Stimulated activated naive CD4-positive, alpha-beta T cell treated with Interleukin-2 at 50 U/mL for 16 hours (primary cell): ENCODE measurements at places on chromosomes 11 and 22.
A peak's percentile ranks its signal among the peaks of the same experiment; 100 is the strongest.

- DNase-seq: peak; percentile 44
Observed at GRCh38 chr22:37544955-37545702, 15.2 kb upstream of the CDC42EP1 start.

DNA sequence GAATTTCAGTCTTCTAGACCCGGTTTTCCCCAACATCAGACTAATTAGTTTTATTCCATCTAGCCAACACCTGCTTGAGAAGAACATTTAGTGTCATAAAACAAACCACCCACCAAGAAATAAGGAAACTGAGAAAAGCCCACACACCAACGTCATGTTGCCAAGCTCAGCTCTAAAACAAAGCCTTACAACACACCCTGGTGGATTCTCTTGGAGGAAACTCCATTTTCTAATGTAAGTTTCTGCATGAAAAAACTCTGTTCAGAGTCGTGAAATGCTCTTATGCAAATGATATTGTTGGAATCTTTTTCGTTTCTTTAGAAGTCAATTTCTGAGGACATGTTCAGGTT, 105.0 kb upstream of the RAG2 start:
- no peak for DNase-seq

GRCh38 chr11:105609832-105610781, at the start of gene GRIA4:
GRIA4 (plus strand) TSS chr11:105610073; CDS start chr11:105610998, 925 bp downstream.
- no peak for DNase-seq

- DNase-seq: no peak
Observed at GRCh38 chr11:110486156-110486555, 56.4 kb downstream of the FDX1 start.

- no peak for DNase-seq
Observed at GRCh38 chr22:30538280-30538679, 8.3 kb downstream of the SEC14L6 start.

GRCh38 chr22:46047226-46047625, 70.3 kb upstream of the WNT7B start:
- no peak for DNase-seq

- peak; percentile 59 for DNase-seq
Observed at GRCh38 chr11:22624742-22625447, 728 bp downstream of the FANCF start.

DNA sequence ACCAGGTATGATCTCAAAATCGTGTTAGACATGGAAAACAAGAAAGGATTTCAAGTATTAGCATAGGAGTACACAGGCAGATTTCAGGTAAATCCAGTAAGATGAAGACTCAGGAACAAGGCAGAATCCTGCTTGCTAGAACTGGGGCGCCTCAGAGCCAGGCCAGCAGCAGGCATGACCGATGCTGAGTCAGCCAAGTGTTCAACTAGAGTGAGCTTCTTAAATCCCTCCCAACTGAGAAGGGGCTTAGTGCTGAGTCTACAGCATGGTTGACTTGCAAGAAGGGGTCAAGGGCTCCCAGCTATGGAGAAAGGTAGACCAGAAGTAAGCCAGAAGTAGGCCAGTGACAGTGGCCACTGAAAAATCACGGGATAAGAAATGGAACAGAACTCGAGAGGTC, 12.4 kb downstream of the GRAP2 start:
- DNase-seq: no peak

DNA sequence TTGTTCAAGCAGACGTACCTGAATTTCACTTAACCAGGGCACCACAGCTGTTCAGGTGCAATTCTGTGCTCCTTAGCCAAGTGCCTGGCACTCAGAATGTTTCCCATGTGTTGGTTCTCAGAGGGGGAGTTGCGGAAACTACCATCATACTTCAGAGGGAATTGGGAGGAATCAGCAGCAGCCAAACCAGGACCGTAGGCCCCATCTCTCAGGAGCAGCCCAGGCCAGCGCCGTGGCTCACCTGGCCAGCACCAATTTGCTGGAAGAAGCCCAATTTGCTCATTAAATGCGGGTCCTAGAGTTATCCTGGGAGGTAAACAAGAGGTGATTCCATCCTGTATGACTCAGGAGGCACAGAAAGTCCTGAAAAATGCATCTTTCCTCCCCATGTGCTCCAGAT, 435.4 kb downstream of the BRD1 start:
- no peak for DNase-seq

DNA sequence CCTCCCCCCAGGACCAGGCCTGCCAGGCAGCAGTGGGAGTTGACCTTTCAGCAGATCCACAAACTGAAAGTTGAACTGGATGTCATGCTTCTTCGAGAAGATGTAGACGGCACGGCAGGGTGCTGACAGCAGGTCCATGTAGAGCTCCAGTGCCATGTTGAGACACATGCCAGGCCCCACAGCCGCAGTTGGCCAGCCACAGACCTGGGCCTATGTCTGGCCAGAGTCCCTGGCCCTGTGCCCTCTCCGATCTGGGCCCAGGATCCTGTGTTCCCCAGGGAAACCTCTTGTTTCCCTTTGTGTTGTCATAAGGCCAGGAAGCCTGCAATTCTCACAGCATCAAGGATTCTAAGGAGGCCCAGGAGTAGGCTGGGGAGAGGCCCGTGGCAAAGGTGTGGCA, at the start of gene GSTT4:
Gene GSTT4 (minus strand): TSS at position 253 of the 400 bp plus-strand sequence. CDS start 97 bp downstream, at position 156.
- no peak for DNase-seq

DNA sequence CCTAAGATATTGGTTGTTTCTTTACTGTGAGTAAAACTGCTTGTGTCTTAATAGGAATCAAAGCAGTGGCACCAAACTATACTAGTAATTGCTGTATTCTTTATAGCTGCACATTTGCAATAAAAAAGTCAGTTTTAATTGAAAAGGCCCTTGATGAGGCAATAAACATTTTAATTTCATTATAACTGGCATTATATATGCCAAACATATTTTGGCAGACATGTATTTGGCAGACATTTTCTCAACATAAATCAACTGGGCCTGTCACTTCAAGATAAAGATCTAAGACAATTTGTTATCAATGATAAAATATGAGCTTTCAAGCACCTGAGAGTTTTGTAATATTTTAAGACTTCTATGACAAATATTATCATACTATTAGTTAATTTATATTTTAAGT, 245.7 kb downstream of the SBF2 start:
- no peak for DNase-seq

DNA sequence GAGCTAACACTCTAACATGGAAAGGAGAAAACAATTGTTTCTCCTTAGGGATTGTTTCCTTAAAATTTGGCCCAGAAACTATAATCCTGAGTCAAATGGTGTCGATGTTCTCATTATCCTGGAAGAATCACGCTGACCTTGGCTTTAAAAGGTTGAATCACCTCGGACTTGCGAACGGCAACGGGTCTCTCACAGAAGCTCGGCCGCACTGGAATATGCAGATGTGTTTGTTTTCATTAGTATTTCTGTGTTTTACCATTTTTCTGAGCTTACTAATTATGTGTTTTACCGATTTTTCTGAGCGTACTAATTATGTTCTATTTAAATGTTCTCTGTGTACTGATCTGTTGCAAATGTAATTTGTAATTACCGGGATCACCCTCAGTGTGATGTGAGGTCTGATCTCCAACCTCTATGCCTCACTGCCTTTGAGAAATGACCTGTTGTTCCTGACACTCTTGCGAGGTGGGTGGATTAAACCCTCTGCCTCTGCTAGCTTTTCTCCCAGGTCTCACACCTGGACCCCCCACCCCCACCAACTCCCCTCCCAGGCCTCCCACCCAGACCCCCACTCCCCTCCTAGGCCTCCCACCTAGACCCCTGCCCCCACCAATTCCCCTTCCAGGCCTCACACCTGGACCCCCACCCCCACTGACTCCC, 38.3 kb upstream of the BRSK2 start:
- DNase-seq: no peak

GRCh38 chr11:120608760-120609211, 97.2 kb downstream of the GRIK4 start:
- DNase-seq: no peak

- DNase-seq: no peak
Observed at GRCh38 chr11:117160826-117161225, 16.7 kb downstream of the PAFAH1B2 start.

- no peak for DNase-seq
Observed at GRCh38 chr22:45515676-45516075, 13.0 kb downstream of the FBLN1 start.

GRCh38 chr11:91158297-91158696, 935.4 kb upstream of the CHORDC1 start:
- no peak for DNase-seq

DNA sequence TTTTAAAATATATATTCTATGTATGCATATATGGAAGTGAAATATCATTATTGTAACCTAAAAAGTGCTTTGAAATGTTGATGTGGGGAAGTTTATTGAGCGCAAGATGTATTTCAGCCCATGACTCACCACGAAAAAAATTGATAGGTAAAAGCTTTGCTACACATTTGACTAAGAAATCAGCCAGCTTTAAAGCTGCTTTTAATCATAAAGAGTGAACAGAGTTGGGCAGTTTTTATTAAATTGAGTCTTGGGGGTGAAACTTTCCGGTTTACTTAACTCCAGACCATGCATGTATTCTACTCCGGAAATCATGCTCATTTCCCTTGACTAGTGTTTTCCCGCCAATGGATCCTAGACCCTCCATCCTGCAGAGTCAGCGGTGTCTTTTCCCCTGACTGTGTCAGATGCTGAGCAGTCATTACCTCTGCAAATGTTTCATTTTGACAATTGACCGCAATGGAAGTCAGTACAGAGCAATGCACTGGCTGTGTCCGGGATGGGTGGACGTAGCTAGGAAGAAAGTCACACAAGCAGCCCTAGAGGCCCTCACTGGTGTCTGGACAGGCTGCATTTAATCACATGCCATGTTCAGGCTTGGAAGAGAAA, 47.2 kb upstream of the MPEG1 start:
- no peak for DNase-seq

DNA sequence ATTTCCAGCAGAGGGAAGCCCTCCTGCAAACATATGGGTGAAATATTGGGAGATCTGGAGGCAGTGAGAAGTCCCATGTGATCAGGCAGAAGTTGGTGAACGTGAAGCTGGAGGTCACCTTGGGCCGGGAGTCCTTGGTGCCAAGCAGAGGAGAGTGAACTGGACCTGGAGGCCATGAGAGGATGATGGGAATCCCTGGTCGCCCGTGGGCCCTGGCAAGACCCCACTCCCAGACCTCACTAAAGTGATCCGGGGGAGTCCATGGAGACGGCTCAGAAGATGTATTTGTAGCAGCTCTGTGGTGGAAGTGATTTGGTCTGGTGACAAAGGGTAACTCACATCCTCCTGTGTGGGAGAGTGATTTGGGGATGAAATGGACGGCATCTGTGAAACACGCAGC, 71.0 kb downstream of the ARHGAP8 start:
- DNase-seq: no peak

- no peak for DNase-seq
Observed at GRCh38 chr22:28743852-28744251, 2.0 kb downstream of the HSCB start.

DNA sequence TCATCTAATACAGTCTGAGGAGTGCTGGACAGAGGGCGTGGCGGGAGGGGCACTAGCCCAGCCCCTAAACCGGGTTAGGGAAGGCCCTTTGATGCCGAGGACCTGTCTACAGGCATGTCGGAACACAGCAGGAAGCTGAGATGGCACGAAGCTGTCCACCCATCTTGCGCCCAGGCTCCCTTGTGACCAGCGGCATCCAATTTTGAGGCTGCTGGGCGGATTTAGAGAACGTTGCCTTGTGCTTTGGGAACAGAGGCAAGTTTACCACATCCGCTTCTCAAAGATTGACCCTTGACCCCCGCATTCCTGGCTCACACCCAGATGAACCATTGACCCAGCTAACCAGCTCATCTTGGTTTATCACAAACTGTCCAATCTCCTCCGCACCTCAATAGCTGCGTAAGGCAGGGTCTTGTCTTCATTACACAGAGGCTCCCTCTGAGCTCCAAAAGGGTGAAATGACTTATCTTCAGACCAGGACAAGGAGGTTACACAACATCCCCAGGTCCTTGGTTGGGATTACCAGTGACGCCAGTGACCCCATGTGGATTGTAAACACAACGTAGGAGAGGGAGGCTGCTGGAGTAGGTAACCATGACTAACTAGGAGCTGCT, 4.5 kb downstream of the FAM83F start:
- no peak for DNase-seq

GRCh38 chr22:41249442-41249841, 8.7 kb upstream of the CHADL start:
- no peak for DNase-seq

GRCh38 chr11:119473901-119474681, 51.1 kb upstream of the THY1 start:
- DNase-seq: no peak

DNA sequence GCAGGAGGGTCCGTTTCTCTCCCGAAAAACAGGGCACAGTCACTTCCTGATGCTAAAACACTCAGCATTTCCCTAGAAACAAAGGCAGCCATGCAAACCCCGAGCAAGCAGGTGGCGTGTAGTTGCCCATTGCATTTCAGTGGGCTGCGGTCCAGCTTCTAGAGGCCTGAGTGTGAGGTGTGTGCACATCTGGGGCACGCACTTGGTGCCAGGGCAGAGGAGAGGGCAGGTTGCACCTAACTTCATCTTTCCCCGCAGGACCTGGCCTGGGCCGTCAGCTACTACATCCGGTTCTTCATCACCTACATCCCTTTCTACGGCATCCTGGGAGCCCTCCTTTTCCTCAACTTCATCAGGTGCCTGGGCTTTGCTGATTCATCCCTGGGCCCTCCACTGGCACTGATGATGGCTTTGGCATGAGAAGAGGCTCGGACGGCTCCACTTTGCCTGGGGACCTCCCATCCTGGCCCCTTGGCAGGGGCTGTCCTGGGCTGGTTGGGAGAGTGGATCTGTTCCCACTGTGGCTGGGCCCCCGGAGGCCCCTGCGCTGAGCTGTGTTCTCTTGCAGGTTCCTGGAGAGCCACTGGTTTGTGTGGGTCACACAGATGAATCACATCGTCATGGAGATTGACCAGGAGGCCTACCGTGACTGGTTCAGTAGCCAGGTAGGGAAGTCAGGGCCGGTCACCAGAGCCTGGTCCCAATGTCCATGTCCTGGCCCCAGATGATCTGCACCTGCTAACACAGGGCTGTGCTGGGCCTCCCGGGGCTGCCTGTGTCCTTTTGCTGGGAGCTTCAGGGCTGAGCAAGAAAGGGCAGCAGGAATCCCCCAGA, 28.4 kb downstream of the FADS3 start:
- DNase-seq: no peak

DNA sequence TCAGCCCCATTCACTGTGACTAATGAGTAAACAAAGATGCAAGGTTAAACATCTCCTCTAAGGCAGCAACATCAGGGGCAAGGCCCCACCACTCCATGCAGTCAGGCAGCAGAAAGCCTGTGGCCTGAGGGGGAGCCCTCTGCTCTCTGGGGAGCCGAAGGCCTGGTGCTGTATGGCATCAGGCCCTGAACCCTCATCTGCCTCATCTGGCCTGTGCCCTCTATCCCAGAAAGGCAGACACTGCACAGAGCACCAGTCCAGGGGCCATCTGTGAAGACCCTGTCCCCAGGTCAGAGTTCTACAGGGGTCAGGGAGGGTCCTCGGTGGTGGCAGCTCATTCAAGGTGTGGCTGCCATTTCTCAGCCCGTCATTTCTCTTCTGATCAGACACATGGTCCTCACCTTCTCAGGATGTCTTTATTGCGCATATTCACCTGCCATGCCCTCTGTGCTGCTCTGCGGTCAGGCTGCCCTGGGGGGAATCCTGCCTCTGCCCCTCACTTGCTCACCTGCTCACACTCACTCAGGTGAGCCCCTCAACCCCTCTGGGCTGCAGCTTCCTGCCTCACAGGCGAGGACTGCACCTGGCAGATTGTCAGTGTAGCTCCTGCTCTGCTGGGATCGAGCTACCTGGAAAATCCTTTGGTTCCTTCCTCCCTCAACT, 103.1 kb upstream of the PITPNB start:
- no peak for DNase-seq

- no peak for DNase-seq
Observed at GRCh38 chr11:57239348-57239747, 2.3 kb upstream of the APLNR start.
